Stimulated activated CD8-positive, alpha-beta memory T cell treated with anti-CD3 and anti-CD28 coated beads, Interleukin-15, amount 100 ng/mL, for 48 hours (primary cell): ENCODE measurements at places on chromosomes 2 and 18.

- no peak for DNase-seq
These were observed 450.2 kb upstream of the KLHL29 start for GRCh38 chr2:22934747-22935146.

DNA sequence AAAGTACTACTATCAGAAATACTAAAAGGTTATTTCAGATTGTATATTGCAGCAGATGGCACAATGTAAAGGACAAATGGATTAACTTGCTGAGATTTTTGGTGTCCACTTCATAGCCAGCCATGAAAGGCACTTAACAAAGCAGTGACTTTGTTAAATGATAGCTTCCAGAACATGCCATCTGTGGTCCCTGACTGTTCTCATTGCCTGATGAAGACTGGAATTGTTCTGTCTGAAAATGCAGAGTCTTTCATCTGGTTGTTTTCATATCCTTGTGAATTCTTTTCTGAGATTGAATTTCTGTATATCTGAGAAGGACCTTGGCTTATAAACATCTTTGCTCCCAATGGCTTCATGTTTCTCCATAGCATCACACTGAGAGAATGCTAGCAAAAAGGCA, 44.4 kb upstream of the LRRTM1 start:
- DNase-seq: no peak

- no peak for DNase-seq
These were observed 1231.2 kb upstream of the CELF4 start for GRCh38 chr18:38796762-38797161.

GRCh38 chr2:200655918-200656580, 70.2 kb downstream of the AOX1 start:
- no peak for DNase-seq

DNA sequence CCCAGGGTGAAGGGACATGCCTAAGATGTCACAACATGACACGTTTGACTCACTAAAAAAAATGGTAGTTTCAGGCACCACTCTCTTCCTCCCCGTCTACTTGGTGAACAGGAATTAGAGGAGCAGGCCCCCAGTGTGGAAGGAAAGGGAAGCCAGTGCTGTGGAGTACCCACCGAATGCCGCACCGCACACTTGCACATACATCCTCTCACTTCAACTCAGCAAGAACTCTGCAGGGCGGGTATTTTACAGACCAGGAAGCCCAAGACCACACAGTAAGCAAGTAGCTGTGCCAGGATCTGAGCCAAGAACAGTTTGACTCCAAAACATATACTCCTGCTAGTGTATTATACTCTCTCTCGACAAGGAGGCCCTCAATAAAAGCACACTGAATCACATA, 69.8 kb downstream of the BCL2 start:
- no peak for DNase-seq

DNA sequence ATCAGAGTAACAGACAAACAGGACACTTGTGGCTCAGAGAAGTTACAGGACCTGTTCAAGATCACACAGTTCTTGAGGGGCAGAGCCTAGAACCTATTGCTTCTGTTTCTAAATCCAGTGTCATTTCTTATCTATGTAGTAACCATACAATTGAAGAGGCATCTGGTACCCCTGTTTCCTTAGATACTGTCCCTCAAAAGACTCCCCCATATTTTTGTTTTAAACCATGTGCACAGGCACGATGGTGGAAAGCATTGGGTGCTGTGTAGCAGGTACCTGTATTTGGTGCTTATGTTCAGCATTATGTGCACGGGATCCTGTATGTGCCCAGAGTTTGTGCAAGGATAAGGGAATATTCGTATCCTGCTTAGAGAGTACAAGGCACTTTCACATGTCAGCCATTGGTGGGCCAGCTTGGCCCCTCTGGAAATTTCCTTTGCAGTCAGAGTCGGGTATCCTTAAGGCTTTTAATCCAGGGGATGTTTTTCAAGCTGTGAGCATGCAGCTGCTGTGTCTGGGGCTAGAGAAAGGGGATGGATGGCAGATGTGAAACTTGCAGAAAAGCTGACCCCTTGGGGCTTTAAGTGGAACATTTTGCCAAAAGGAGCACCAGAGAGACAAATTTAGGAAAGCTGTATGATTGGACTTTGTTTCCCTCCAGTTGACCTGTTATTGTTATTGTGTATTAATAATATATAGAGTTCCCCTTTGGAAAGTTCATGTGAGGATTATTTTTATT, 2.1 kb downstream of the LBH start:
- DNase-seq: no peak

- no peak for DNase-seq
These were observed 394.4 kb upstream of the SPHKAP start for GRCh38 chr2:228575897-228576296.

DNA sequence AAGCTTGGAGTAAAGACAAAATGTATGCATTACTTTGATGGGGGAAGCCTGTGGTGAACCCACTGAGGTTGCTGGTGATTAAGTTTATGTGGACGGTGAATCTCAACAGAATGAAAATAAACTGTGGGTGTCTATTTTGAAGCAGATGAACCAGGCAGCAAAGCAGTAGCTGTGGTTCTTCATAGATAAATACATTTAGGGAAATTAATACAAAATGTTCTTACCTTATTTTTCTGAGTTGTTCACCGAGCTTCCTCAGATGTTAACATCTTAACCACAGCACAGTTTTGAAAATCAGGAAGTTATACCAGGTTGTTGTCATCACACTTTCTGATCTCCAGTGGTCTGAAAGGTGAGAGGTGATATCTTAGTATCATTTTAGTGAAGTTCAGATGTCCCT, 53.9 kb downstream of the NCK2 start:
- DNase-seq: no peak
